ENCODE measurements at places on chromosomes 2 and 18.
A peak's percentile ranks its signal among the peaks of the same experiment; 100 is the strongest.

DNA sequence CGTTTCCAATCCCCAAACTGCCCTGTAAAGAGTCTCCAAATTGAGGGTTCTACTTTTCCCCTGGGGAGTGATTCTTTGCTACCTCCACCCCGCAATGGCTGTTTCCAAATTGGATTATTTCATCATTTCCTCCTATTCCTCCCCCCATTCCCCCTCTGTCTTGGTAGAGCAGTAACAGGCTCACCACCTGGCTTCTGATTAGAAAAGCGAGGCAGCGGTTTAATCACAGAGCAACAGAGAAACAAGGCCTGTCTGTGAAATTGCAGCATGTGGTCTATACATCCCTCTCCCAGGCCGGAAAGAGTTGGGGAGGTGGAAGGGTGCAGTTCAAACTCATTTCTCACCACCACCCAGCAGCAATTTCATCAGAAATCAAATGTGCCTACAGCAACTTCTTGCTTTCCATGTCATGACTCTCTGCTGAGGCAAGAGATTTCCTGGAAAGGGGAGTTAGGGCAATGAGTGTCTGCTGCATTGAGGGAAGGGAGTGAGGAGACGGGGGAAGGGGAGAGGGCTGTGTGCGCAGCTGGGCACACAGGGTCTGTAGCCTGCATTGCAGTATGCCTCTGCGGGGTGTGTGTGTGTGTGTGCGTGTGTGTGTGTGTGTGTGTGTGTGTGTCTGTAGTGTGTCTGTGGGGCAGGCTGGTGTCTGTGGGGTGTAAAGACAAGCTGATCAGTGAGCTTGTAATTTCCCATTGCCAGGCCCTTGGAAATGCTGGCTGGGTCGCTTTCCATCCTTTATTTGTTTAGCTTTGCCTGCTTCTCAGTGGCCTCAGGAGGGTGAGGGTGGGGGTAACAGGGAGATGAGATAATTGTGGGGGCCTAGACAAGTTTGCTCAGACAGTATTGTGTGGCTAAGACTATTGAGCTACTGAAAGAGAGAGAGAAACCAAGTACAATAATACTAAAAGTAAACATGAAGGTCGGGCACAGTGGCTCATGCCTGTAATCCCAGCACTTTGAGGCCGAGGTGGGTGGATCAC is 13.5 kb upstream of the IGFBP2 start:
- no peaks in the 10 kb centered on the region for H3K27me3 ChIP-seq
- DNase-seq = peak; percentile 70
- H3K36me3 ChIP-seq = no peaks in the 10 kb centered on the region
- no peak overlapping the region for H3K4me3 ChIP-seq
- H3K27ac ChIP-seq = peak overlapping the region; percentile 90
- peaks cover 33% of the 10 kb centered on the region for H3K4me1 ChIP-seq

GRCh38 chr18:61882296-61883004 is 10.4 kb downstream of the RNF152 start:
- DNase-seq = no peak
- no peaks in the 10 kb centered on the region for H3K4me1 ChIP-seq
- H3K27me3 ChIP-seq = no peaks in the 10 kb centered on the region

DNA sequence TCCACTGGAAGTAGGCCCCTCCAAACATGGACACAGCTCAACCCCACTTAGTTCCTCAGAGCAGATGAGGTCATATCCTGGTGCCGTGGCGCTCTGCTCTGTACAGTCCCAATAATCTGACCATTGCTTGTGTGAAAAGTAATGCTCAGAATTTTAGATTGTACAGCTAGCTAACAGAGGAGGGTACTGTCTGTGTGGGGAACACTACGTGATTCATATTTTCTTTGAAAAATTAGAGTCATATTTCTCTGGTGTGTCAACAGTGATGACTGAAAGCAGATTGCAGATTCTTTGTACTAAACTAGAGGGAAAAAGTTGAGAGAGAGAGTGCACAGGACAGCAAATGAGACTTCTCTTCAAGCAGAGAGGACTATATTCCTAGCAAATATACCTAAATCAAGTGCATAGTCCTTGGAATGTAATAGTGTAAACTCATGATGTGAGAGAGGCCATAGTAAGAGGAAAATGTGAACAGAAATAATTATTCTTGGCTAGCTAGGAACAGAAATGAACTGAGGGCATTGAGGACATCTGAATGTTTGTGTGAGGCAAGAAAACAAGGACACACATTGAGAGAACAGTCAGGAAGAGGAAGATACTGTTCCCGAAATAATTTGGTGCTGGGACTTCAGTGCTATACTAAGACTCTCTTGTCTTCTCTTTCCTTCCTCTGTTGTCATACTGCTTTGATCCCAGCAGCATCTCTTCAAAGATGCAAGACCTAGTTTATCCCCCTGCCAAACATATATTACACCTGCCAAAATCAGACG is 157.0 kb upstream of the RND3 start:
- no peak for DNase-seq
- no peak overlapping the region for H3K4me3 ChIP-seq
- no peaks in the 10 kb centered on the region for H3K4me1 ChIP-seq
- no peaks in the 10 kb centered on the region for H3K27me3 ChIP-seq

- no peaks in the 10 kb centered on the region for H3K27me3 ChIP-seq
- DNase-seq = no peak
- H3K4me1 ChIP-seq = no peaks in the 10 kb centered on the region
- no peak overlapping the region for H3K27ac ChIP-seq
Measured at GRCh38 chr18:42513441-42513840, 558.4 kb downstream of the PIK3C3 start.

DNA sequence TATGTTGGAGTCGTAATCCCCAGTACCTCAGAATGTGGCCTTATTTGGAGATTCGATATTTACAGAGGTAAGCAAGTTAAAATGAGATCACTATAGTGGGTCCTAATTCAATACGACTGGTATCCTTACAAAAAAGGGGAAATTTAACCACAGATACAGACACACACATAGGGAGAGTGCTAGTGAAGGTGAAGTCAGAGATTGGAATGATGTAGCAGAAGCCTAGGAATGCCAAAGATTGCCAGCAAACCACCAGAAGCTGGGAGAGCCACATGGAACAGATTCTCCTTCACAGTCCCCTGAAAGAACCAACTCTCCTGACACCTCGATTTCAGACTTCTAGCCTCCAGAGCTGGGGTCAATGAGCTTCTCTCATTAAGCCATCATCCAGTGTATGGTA is 17.7 kb upstream of the ACTR3 start:
- no peak overlapping the region for H3K27ac ChIP-seq
- H3K36me3 ChIP-seq = no peaks in the 10 kb centered on the region
- H3K4me3 ChIP-seq = no peak overlapping the region
- H3K27me3 ChIP-seq = no peaks in the 10 kb centered on the region
- H3K4me1 ChIP-seq = no peaks in the 10 kb centered on the region
- DNase-seq = no peak

DNA sequence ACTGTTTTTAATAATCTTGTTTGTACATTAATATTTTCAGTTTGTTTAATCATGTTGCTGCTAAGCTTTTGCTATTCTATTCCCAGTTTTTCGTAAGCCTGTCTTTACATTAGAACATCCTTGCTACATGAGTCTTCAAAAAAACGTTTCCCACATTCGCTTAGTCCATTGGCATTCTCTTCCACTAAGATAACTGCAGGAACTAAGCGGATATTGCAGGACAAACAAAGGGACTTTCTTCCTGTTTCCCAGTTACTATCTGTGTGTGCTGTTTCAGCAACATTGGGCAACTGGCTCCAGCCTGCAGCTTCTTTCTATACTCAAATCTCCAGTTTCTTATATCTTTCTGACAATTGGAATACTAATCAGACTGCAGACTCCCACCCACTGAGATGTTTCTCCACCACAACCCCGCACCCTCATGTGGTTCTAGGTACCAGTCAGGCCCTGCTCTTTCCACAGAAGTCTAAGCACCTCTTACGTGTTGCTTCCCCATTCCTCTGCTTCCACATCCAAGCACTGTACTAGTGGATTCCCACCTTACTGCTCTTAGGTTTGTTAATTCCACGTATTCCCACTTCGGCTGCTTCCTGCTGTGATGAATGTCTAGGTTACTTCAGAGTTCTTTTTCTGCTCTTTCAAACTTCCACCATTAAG is 420.3 kb downstream of the LRRTM4 start:
- no peaks in the 10 kb centered on the region for H3K27me3 ChIP-seq
- no peak overlapping the region for H3K27ac ChIP-seq
- H3K4me1 ChIP-seq = no peaks in the 10 kb centered on the region
- H3K36me3 ChIP-seq = no peaks in the 10 kb centered on the region
- no peak for DNase-seq
- H3K4me3 ChIP-seq = no peak overlapping the region

GRCh38 chr18:24914685-24915084 is 437.3 kb downstream of the ZNF521 start:
- peaks cover 5% of the 10 kb centered on the region for H3K4me1 ChIP-seq
- no peaks in the 10 kb centered on the region for H3K36me3 ChIP-seq
- H3K27me3 ChIP-seq = no peaks in the 10 kb centered on the region
- no peak overlapping the region for H3K4me3 ChIP-seq

DNA sequence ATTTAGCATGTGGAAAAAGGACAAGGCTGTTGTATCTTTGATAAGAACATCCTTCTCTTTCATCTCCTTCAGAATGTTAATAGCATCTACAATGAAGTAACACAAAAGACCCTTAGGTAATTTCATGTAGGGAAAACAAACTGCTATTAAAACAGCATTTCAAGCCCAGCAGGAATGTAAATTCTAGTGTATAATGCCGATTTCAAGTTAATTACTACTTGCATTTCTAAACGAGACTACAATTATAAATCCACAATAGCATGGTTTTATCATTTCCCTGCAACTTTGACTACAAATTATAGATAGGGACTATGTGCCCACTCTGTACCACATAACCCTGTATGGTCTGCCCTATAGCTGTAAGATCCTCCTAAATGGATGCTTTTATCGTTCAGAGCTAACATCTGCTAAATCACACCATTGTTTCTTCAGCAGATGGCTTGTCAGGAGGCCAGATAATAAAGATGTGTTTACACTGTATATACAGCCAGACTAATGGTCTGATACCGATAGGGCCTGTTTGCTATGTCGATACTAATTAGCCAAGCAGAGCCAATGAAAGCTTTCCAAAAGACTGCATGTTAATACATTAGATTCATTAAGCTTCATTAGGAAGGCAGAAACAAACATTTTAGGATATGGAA is 51.9 kb downstream of the LRPPRC start:
- DNase-seq = peak; percentile 3
- H3K4me1 ChIP-seq = no peaks in the 10 kb centered on the region
- peaks cover 23% of the 10 kb centered on the region for H3K36me3 ChIP-seq
- H3K4me3 ChIP-seq = no peak overlapping the region
- H3K27me3 ChIP-seq = no peaks in the 10 kb centered on the region

All from muscle of leg (tissue), 16 donors.